ENCODE measurements at places on chromosomes 1 and 21. TPM values are rescaled to one million over a fixed set of nuclear protein-coding genes. Genes with fewer than 3 reads are reported as not detected.

GRCh38 chr1:32289256-32289655 is 2.6 kb upstream of the HDAC1 start:
- no peak for DNase-seq

DNA sequence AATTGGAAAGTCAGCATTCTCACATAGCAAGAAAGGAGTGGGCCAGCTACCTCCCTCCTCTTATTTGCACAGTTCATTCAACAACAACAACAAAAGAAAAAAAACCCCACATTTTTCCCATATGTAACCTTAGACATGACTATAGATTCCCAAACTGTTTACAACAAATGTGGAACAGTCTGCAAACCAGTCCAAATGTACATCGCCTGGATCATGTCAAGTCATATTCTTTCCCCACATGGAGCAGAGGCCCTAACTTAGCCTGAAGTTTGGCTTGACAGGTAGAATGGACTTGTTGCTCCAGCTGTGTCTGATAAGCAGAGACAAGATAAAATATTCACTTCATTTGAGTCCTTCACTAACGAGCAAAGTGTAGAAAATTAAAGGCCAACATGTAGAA is 81.7 kb upstream of the COL24A1 start:
- DNase-seq = no peak

DNA sequence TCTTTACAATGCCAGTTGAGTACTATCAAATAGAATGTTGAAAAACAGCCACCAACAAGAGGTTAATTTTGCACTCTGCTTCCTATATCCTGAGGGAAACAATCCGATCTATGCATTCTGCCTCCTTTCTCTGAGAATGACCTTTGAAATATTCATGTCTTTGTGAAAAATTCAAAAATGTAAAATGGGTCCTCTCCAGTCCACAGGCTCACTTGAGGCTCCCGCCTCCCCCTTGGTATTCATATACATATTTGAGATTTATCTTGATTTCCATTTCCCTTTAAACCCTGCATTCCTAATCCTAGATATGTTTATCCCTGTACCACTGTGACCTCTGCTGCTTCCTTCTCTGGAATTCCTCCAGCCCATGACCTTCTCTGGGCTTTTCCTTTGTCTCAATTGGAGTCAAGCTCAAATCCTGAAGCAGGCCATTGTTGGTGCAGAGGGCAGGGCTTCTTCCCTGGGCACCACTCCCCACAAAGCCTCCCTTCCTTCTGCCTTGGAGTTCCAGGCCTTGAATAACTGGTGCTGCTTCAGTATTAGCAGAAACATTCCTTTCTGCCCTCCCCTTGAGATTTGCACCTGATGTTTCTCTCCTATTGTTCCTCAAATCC is 296.8 kb downstream of the PBX1 start:
- no peak for DNase-seq

Gene IGSF5
- total RNA-seq = not detected

- DNase-seq = no peak
Observed at GRCh38 chr1:112061056-112061455, 71.6 kb upstream of the KCND3 start.

DNA sequence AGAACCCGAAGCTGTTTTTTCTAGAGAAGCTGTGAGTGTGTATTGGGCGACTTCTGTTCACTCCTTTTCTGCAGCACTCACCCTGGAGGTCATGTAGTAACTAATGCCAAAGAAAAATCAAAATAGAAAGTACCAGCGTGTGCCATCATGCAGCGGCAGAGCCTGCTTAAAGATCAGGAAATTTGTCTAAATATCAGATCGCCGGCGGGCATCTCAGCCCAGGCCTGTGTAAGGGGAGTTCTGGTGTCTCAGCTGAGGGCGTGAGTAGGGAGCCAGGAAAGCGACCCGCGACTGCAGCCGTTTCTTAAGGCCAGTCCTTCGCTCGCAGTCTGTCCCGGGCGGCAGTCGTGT is 768 bp downstream of the EDARADD start:
- no peak for DNase-seq

- DNase-seq = no peak
Observed at GRCh38 chr1:228833911-228834688, 98.8 kb downstream of the RHOU start.

Gene UBE2Q1
- 25.3 TPM for total RNA-seq

DNA sequence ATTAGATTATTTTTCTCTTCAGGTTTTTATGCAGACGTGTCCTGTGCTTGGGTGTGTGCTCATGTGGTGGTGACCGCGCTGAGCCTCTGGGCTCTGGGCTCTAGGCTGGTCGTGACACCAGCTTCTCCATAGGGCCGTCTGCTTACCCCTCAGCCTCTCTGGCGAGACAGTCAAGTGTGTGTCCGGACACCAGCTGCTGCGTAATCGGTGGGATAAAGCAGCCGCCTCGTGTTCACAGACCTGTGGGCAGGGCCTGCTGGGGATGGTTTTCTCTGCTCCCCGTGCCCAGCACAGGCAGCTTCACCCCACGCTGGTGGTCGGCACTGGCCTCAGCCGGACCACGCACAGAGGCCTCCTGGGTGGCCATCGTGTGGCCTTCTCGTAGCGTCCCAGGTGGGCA is 33.6 kb upstream of the DIP2A start:
- no peak for DNase-seq

- DNase-seq = peak; percentile 58
Observed at GRCh38 chr1:187051618-187052232, 223.0 kb downstream of the PLA2G4A start.

DNA sequence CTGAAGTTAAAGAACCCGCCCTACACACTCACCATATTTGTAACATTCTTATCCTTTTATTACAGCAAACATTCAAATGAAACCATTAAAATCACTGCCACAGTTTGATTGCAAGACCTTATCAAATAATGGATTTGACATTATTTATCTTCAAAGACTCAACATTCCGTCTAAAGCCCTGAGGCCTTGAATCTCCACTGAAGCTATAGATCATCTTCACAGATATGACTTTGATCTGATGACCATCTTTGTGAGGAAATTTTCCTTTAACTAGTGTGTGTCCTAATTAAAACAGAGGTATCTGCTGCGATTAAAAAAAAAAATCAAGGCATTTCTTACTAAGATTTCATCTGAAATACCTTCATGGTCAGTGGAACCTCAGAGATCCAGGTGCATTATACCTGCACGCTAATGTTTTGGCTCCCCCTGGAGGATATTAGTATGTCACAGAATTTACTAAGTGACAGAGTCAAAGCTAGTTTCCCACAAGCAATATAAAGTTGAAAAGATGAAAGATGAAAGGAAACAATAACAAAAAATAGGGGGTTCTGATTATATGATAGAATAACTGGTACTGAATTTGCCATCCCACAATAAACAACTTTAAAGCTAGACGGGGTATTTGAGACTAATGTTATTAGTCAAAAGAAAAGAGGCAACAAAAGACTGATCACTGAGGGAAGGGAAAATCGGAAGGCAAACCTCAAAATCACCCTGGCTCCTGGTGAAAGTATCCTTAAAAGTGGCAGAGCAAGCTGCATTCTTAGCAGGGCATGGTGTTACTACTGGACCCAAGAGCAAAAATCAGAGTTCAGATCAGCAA is 923.4 kb downstream of the NCAM2 start:
- peak; percentile 11 for DNase-seq

DNA sequence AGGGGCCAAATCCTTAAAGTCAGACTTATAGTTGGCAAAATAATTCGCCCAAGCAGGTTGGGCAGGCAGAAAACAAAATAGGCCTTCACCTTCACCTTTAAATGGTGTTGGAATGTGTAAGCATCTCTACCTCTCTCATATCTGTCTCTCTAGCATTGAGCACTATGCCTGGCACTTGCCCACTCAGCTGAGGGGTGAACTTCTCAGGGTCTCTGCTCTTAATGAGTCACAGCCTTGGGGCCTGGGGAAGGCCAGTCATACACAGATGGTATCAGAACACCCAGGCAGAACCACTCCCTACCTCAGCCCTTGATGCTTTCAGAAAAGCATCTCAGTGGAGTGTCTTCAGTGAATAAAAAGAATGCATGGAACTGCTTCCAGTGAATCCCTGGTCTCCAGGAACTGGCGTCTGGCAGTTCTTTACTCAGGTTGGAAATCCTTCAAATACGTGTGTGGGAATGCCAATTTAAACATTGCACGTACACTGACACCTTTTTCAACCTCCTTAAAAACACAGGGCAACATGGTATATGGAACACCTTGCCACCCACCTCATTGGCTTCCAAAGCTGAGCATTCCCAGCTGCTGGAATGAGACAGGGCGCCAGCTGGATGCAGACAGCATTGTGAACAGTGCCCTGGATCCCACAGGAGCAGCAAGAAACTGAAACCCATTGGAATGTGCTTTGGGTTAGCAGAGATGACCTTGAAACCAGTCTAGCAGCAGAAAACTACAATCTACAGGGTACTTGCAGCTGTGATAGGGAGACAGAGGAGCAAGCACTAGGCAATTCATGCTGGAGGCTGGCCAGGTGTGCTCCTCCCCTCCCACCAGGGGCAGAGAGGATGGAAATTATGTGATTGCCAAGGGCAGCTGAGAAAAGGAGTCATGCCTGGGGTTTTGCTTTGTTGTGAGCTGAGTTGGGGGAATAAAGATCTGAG is 30.0 kb downstream of the ZNF697 start:
- peak; percentile 17 for DNase-seq

DNA sequence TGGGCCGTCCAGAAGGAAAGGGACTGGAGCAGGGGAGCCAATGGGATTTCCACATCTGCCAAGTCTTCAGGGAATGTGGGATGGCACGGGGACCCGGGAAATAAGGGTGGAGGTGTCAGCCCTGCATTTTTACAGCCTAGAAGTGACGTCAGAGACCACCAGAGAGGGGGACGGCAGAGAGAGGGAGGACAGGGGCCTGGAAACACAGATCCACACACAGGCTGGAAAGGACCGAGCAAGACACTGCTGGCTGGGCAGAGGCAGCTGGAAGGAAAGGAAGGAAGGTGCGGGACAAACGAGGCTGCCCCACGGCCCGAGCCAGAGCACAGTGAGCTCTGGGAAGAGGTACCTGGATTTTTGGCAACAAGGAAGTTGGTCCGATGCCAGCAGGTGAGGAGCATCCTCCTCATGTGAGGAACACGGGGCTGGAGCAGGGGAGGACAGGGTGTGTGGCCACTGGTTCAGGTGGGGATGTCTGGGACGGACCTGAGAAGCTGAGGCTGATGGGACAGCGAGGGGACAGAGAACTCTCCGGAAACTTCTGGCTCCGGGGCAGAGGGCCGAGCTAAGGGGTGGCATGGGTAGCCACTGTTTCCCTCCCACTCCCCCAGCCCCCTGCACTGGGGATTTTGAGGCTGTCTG is 138.3 kb downstream of the PGBD5 start:
- DNase-seq = no peak

GRCh38 chr1:30372792-30373433 is 350.5 kb downstream of the MATN1 start:
- DNase-seq = no peak

Gene MACO1
- total RNA-seq = 12.7 TPM

DNA sequence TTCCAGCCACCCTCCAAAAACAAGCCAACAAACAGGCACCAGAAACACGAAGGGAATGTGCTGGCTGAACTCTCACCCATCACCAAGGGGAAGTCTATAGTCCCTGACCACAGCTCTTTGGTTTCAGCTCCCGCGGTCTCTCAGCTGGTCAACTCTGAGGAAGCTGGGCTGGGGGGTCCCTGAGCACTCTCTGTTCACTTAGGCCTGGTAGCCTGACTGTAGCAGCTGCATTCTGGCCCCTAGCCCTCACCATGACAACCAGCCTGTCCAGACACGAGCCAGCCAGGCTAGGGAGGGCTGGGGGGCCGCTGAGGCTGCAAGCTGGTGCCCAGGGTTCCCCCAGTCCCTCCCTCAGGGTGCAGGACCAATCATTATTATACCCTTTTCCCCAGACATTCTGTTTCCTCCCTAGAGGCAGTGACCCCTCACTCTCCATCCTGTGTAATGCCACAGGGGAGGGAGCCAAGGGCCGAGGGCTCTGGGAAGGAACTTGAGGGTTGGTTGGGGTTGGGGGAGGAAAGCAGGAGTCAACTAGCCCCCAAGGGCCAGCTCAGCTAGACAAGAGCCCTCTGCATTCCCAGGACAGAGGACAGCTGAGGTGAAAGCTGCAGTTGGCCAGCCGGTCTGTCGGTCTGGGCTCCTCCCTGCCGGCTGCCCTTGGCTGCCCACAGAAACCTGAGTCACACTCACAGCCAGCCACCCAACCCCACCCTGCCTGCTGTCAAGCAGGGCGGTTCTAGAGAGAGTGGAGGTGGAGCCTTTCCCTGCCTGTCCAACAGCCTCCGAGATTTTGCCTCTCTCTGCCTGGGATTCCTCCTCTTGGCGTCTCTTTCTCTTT is 1.2 kb upstream of the TRAPPC3 start:
- peak; percentile 95 for DNase-seq

GRCh38 chr1:161069241-161069640 is 450 bp downstream of the ARHGAP30 start:
- DNase-seq = no peak

GRCh38 chr1:16009030-16009460 is 5.0 kb downstream of the SRARP start:
- peak; percentile 67 for DNase-seq

- DNase-seq = no peak
Observed at GRCh38 chr21:35026153-35026500, 23.0 kb downstream of the RUNX1 start.

Gene NRAS
- 110 TPM for total RNA-seq

DNA sequence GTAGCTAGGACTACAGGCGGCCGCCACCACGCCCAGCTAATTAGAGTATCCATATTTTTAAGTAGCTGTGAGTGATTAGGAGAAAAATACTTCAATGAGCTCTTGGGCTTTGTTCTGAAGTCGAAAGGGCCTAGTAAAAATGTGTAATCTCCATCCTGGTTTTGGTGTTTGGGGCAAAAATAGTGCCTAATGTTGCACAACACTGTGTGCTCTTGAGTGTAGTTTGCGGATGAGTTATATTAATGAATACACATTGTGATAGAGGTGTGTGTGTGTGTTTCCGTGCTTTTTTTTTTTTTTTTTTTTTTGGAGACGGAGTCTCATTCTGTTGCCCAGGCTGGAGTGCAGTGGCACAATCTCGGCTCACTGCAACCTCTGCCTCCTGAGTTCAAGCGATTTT is 6.3 kb upstream of the ARID1A start:
- no peak for DNase-seq

Gene OR10K1
- not detected for total RNA-seq
